ENCODE measurements at places on chromosomes 3 and 15.

DNA sequence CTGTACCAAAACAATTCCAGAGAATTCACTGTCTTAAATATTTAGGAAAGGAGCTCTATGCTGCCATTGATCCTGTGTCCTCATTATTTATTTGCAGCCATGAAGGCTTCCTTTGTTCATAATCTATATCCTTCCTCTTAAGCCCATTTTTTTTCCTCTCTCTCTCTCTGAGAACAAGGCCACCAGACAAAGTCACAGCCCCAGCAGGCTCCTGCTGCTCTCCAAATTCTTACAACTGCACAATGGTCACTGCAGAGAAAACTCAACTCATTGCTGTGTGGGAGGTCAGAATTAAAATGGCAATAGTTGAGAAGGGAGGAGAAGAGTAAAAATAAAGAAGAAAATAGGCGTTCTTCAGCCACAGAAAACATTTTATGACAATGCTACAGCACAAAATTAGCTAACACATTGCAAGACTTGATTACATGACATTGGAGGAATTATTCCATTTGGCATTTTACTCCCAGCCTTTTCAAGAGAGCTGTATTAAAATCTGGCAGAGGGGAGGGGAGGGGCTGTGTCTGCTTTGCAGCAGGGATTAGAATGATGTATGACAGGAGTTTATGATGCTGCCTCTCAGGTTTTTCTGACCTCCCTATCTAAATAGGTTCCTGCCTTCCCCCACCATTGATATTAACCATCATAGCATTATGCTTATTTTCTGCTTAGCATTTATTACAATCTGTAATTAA, 399.7 kb upstream of the THBS1 start:
- no peak for DNase-seq

GRCh38 chr3:147619921-147620560, 210.9 kb downstream of the ZIC1 start:
- DNase-seq = no peak

- DNase-seq = no peak
Measured at GRCh38 chr3:5690904-5691532, 503.5 kb downstream of the EDEM1 start.

DNA sequence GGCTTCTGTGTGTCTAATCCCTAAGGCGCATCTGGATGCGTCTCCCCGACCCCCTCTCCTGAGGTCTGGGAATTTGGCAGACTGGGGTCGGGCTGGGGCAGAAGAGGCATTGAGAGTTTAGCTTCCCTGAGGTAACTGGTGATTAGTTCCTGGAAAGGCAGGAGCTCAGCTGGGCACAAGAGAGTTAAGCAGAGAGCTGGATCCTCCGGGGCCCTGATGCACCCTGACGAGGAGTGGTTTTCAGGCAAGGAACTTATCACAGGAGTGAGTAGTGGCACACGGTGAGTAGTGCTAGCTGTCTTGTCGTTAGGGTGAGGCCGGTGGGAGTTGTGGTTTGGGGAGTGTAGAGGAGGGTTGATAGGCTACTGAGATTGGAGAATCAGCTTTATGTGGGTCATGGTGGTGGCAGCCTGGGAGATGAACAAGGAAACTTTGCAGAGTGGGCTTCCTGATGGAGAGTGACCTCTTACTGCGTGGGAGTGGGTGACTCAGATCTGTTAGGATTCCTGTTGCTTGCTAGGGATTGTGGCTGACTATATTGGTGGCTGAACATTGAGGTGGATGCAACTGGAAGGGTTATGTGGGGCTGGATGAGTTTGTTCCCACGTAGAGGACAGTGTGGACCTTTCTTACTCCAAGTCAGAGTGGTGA, 897 bp downstream of the RAD54L2 start:
- no peak for DNase-seq

DNA sequence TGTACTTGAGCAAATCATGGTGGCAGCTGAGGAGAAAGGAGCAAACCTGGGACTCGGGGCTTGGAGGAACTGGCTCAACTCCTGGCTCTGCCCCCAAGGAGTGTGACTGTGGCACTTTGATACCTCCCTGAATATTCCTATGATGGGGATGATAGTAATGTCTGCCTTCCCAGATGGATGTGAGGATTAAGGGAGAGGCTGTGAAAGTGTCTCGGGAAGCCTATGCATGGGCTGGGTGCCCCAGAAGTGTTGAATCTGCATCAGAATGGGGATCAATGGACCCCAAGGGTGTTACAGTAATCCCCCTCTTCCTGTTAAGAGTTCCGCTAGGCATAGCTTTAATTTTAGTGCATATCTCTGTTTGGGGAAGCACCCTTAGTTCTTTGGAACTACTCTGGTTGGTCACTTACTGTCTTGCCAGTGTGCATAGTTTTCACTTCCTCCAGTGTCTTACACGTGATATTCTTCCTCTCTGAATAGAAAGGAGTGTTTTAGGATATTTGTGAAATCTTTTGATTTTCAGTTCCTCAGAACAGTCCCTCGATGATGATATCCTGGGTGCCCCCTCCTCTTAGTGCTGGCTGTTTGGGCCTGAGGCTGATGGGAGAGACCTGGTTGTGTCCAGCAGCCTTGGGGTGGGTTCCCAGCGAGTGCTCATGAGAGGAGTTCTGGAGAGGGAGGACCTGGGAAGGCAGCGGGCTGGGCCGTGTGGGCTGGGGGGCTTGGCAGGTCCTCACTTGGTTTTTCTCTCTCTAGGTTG, 97.5 kb downstream of the CHDH start:
- DNase-seq = no peak

DNA sequence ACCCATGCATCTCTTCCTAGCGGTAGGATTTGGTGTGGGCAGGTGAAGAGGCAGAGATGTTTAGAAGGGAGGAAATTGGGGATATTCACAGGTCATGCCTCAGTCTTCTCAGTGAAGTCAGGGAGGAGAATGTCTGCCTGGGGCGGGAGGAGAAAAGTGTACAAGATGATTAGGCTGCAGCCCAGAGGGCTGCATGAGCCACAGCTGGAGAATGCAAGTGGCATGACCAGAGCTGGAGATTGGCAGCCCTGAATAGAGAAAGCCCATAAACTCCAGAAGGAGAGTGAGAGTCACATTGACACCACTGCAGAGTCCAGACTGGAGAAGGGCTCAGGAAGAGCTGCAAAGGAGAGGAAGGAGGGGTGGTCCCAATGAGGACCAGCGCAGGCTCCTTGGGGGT, 22.6 kb downstream of the PDHB start:
- DNase-seq = no peak

- DNase-seq = no peak
Measured at GRCh38 chr15:79339588-79340314, 28.8 kb downstream of the TMED3 start.

DNA sequence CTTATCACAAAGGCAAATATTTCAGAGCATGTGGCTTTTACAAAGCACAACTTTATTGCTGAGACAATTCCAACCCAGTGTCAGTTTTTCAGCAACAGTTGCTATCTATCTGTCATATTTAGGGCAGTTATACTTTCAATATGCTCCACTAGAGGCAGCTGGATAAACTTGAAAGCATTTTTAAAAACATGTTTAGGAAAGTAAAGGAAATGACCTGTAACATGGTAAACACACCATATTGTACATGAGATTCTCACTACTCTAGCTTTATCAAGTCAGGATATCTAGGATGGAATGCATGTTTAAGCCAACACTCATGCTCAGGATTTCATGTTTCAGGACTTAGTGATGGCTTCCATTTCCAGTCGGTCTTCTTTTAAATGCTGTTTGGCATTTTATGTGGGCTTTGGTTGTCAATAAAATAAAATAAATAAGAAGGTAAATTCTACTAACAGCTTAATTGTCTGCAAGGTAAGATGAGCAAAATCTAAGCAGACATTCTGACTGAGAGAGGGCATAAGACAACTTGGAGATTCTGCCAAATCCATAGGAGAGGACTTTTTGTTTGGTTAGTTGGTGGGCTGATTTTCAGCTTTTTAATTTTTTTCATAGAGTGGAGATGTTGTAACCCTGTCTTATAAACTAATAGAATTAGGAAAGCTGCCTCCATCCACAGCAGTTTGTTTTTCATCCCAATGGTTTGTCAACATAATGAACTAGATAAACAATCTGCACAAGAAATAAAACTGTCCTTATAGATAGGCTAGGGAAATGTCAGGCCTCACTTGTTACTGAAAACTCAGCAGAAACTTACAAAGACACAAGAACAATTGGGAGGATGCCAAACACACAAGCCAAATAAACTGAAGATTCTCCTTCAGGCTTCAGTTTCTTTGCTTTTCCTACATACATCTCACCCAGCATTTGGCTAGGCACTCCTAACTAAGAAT, 63.4 kb upstream of the CPB1 start:
- no peak for DNase-seq

DNA sequence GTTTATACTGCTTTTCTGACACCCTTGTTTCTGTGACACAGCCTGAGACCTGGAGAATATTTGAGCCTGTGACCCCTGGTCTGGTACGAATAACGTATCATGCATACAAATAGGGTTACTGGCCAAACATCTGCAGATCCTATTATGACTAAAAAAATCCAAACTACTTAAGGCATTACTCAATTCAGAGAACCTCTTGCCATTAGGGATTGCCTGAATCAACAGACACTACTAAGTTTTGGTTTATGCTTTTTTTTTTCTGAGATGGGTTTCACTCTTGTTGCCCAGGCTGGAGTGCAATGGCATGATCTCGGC, 35.4 kb downstream of the OSBPL10 start:
- no peak for DNase-seq

DNA sequence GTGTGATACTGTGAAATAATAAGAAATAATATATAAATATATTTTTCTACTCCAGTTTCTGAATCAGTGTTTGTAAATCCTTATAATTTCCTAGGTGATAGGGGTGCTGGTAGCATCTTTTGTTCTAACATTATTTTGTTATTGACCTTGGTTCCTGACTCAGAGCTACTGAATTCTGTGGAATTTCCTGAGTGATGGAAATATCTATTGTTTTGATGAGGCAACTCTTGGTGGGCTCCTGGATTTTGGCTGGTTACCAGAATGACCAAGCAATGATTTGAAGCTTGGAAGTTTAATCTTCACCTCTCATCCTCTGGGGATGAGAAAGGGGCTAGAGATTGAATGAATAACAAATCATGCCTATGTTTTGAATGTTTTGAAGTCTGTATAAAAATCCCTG, 377.3 kb downstream of the LPP start:
- DNase-seq = no peak

- DNase-seq = no peak
Measured at GRCh38 chr3:183148056-183148455, 14.5 kb downstream of the LAMP3 start.

GRCh38 chr3:73204841-73205240, 143.4 kb downstream of the EBLN2 start:
- DNase-seq = no peak

- DNase-seq = no peak
Measured at GRCh38 chr3:197196192-197196591, 102.2 kb downstream of the DLG1 start.

GRCh38 chr3:52162250-52162872, 8.1 kb upstream of the POC1A start:
- DNase-seq = no peak

DNA sequence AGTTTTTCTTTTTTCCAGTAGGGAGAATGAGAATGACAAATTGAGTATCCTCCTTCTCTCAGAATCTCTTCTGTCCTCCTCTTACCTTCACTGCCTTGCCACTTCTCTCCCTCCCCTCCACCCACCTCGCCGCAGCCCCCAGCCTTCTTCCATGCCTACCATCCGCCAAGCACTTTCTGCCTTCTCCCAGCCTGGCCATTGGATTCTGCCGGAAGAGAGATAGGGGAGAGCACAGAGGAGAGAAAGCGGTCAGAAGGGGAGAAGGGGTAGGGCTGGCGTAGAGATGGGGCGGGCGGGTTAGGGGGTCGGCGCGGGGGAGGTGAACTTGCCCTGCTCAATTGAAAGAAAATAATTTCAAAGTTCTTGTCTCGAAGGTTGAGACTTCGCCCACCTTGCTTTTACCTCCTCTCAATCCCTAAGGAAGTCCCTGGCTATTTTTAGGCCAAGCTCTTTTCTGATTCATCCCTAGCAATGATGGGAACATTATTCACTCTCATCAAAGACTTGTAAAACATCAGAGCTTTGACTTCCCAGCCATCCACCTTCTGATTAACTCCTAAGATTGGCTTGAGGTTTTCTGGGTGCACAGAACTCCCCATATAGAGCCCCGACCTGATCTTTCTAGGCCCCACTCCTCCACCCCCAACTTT, 811 bp downstream of the C3orf52 start:
- DNase-seq = no peak

- no peak for DNase-seq
Measured at GRCh38 chr15:78672285-78673014, 31.4 kb upstream of the CHRNB4 start.

DNA sequence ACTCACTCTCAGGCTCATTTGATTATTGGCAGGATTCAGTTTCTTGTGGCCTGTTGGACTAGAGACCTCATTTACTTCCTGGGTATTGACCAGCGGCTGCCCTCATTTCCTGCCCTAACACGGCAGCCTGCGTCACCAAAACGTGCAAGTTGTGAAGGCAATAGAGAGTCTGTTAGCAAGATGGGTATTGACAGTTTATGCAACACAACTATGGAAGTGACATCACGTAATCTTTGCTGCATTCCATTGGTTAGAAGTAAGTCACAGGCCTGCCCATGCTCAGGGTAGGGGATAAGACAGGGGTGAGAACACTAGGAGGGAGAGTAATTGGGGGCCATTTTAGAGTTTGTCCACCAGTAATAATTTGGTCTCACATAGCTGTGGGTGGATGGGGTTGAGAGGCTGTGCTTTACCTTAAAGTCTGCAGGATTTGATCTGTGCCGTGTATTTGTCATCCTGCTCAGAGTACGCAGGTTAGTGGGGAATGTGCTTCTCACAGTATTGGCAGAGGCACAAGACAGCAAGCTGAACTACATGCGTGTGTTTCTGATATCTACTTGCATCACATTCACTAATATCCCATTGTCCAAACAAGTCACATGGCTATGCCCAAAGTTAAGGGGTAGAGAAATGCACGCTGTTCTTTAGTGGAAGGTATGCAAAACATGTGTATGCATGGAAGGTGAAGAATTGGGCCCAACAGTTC, 83.3 kb downstream of the EDEM1 start:
- DNase-seq = no peak

GRCh38 chr3:127005864-127006500, 23.1 kb downstream of the PLXNA1 start:
- no peak for DNase-seq

GRCh38 chr3:65886391-65886790, 152.3 kb downstream of the MAGI1 start:
- DNase-seq = no peak

DNA sequence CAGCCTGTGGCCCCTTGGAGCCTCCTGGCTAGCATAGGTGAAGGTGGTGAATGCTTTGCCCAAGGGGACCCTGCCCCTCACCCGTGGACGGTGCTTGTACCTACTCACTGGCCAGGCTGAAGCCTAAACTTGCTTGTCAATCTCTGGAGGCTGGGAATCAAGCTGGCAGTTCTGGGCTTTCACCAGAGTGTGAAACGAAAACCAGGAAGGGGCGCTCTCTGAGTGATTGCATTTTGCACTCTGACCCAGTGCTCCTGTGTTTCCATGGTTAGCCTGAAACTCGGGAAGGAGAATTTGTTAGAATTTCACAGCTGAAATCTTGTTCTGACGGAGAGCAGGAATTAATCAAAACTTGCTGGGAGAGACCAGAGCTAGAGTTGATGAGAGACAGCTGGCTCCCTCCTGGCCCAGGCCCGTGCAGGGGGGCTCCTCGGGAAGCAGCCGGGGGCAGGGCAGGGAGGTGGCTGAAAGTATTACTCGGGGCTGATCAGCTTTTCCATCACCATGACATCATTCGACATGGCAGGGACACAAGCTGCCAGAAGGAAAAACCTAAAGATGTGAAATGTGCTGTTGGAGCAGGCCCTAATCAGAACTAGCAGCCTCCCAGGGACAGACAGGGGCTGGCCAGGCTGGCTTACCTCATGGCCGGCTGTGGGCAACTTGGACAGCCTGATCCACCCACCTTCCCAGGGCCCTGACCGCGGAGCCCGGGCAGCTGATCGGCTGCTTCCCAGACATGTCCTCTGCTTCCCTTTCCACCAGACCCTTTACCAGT, 323.6 kb upstream of the CTDSPL start:
- DNase-seq = no peak
